ENCODE measurements at places on chromosomes 11 and 22.
A peak's percentile ranks its signal among the peaks of the same experiment; 100 is the strongest.

DNA sequence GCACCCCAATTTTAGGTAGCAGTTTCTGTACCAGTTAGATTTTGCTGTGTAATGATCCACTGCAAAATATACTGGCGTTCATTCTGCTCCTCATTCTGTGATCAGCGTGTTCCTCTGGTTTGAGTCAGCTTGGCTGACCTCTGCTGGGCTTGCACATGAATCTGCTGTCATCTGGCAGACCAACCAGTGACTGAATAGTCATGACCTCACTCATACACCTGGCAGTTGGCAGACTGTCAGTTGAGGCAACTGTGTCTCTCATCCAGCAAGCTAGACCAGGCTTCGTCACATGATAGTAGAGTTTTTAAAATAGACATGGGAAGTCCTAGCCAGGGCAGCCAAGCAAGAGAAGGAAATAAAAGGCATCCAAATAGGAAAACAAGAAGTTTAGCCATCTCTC is 316.3 kb upstream of the LARGE1 start:
- no peak for DNase-seq

DNA sequence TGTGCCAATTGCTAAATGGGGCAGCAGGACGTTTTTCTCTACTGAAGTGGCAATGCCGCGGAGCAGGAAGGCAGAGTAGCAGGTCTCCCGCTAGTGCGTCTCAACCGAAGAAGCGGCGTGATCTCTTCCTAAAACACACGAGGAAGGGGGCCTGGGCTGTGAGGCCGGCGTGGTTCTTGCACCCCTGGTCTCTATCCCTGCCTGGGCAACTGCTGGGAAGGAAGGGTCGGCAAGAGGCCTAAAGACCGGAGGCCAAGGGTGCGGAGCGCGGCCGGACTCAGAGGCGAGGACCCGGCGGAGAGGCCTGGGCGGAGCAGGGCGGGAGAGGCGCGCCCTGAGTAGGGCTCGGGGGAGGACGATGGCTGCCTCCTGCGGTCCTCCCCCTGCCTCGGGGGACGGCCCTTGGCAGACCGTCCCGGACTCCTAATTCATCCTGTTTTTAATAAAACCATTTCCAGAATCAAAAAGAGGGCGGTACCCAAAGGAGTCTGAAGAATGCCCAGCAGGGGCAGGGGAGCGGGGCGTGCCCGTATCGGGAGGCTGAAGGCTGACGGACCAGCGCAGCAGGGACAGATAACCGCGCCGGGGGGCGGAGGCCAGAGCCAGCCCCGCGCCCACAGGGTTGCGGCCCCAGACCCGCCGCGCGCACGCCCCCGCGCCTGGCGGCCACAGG is 572 bp upstream of the APLP2 start:
- peak; percentile 15 for DNase-seq

GRCh38 chr11:88348870-88349269 is 11.3 kb upstream of the CTSC start:
- DNase-seq, result no peak

- peak; percentile 51 for DNase-seq
Measured at GRCh38 chr11:67389477-67389876, 2.3 kb upstream of the RAD9A start.

DNA sequence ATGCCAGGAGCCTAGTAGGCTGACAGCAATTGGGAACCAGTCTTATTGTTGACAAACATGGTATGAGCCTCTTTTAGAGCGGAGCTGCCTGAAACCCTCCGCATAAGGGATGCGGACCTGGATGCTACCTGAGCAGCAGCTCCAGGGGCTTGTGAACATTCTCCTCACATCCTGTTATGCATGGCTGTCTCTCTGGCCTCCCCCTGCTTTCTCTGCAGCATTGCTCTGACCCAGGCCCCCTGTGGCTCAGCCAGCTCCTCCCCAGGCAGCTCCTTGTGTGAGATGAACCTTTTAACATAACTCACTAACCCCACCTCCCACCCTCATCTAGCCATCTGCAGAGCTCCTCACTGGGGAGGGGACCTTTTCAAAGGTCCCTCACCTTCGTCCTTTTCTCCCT is 6.0 kb downstream of the BMAL1 start:
- no peak for DNase-seq

- DNase-seq, result peak; percentile 45
Measured at GRCh38 chr11:101428918-101429317, 154.9 kb downstream of the TRPC6 start.

- no peak for DNase-seq
Measured at GRCh38 chr11:76347466-76347865, 33.5 kb downstream of the THAP12 start.

DNA sequence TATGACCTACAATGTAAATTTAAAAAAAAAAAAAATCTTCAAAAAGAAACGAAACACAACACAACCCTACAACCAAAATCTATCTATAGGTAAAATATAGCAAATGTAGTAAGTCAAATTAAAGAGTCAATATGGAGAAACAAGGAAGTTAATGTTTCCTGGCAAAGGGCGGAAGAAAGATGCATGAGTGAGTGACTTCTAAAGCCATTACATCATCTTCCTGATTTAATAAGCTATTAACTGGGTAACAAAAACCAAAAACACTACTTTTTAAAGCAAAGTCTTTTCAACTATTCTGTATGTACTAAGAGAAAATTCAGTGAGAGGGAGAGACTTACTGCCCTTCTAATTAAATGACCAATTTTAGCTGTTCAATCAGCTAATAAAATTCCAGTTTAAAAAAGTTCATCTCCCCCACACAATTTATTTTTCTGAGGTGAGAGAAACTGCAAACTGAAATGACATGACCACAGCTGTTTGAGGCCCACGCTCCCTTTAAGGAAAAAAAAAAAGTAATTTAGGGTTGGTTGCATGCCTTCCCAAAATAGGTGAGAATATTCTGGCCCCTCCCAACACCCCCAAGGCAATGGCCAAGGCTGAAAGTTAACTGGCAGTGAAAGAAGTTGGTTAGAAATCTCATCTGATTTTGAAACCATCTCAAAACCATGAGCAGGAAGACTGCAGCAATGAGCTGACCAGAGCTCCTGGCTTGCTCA is 5.9 kb downstream of the SF1 start:
- DNase-seq, result no peak

GRCh38 chr22:40348025-40348658 is 1.8 kb downstream of the ADSL start:
- peak; percentile 44 for DNase-seq

DNA sequence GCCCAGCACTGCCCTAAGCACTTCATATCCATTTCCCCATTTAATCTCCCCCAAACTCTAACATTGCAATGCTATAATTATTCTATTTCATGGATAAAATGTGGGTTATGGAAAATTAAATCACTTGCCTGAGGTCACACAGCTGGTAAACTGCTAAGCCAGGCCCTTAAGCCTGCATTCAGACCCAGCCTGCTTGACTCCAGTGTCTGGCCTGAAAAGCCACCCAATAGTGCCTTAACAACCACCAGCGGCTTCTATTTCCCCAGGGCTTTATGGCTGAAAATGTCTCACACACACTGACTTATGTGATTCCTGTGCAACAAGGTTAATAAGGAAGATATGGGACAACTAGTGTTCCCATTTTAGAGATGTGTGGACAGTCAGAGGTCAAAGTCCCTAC is 178.5 kb upstream of the SNX19 start:
- DNase-seq, result no peak

DNA sequence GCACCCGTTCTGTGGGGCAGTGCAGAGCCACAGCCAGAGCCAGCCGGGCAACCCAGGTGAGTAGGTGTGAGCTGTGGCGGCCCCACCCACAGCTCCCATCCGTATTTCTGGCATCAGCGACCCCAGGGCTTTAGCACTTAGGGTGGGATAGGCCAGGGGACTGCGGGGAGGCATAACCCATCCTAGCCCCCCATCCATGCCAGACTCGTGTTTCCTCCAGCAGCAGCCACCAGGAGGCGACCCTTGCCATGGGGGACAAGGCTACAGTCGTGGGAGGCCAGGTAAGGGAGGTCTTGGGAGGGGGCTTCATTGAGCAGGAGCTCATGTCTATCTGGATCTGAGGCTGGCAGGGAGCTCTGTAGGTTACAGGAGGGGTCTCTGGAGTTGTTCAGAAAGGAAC is 873 bp downstream of the OTOG start:
- no peak for DNase-seq

DNA sequence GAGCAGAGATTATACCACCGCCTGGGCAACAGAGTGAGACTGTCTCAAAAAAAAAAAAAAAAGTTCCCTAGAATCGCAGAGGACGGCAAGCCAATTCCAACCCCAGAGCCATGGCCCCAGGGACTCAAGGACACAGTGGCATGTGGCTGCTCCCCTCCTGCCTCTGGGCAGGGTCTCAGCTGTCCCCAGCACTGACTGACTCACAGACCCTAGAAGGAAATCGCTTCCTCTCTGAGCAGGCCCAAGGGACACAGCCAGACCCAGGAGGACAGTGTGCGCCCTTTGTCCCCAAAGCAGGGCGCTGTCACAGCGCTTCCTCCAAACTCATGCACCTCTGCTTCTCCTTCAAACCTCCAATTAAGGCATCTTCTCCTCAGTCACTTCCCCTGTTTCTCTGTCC is 2.3 kb downstream of the PACSIN3 start:
- no peak for DNase-seq

GRCh38 chr11:114651145-114651718 is 27.1 kb upstream of the NXPE2 start:
- no peak for DNase-seq

- DNase-seq, result no peak
Measured at GRCh38 chr22:23684561-23685031, 6.2 kb upstream of the RGL4 start.
